ENCODE measurements at places on chromosomes 5 and 9.

- no peak for DNase-seq
These were observed 79.2 kb upstream of the TBCA start for GRCh38 chr5:77855369-77855768.

- DNase-seq = no peak
These were observed 20.9 kb upstream of the ARHGAP26 start for GRCh38 chr5:142749321-142749720.

DNA sequence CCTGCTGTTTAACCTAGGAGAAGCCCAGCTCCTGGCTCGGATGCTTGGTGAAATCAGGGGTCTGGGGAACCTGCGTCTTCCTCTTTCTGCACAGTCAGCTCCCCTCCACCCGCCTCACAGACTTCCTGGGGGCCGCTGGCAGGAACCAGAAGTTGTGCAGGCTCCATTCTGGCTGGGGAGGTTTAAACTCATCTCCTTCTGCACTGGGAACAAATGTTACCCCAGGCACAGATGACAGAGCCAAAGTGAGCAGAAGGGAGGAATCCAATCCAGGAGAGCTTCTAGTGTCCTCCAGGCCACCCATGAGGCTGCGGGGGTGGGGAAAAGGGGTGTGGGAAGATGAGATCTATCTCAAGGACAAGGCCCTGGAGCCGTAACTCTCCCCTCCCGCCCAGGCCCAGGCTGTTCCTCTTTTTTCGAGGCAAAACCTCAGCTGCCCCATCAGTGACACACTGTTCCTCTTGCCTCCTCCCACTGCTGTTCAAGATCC is 31.2 kb downstream of the KCNMB1 start:
- no peak for DNase-seq

DNA sequence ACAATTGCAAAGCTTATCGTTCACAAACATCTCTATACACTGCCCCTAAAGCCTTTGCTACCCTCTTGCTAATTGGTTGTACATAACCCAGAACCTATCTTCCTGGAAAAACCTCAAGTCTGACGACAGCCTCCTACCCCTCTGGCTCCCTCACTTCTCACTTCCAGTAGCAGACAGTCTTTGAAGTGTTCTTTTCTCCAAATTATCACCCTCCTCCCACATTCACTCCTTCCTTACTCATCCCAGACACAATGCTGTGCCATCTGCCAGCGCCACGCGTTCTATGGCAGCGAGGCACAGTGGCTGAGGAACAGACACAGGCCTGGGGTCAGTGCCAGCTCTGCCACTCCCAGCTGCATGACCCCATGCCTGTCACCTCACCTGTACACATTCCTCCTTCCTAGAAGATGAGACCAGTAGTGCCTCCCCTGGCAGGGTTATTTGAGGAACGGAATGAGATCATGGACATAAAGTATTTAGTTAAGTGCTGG is 27.7 kb downstream of the CLTA start:
- DNase-seq = no peak

GRCh38 chr9:26477963-26478362 is 414.6 kb downstream of the CAAP1 start:
- no peak for DNase-seq

DNA sequence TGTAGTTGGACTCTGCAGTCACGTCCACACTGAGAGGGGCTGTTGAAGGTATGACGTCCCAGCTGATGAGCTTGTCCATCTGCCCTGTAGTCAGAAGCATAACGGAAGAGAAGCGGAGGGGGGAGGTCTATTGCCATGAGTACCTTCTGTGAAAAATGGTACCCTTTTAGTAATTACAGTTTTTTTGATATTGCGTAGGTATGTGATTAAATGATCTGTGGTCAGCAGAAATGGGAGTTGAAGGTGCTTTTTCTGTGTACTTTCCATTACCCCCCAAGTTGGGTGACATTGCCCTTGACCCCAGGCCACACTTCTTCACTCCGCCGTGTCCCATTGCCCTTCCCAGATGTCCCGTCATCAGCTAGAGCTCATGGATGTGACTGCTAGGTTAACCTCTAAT is 45.9 kb downstream of the SNX30 start:
- DNase-seq = no peak

- no peak for DNase-seq
These were observed 196.8 kb downstream of the ANXA1 start for GRCh38 chr9:73348471-73348870.

- DNase-seq = no peak
These were observed 28.2 kb downstream of the CDC25C start for GRCh38 chr5:138303372-138303771.

DNA sequence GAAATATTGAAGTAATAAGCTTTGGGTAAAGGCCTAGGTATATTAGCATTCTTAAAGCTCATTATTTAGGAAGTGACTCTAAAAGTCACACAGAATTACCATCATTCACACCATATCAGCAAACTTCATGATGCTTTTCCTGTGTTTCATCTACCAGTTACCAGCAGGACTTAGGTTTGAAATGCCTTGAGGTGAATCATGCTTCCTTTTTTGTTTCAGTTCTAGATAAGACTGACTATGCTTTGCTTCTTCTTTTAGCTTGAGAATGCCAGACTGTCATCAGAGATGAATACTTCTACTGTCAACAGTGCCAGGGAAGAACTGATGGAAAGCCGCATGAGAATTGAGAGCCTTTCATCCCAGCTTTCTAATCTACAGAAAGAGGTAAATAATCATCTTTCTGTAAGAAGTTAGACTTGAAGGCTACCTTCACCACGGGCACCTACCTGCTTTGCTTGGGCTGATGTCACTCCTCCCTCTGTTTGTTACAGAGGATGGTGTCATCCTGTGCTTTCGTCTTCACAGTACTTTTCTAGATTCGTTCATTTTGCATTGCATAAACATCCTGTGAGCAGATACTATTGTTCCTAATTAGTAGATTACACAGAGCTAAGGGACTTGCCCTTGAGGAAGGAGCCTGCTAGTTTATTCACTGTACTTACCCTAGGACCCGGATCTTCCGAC is 34.7 kb downstream of the LMNB1 start:
- no peak for DNase-seq

DNA sequence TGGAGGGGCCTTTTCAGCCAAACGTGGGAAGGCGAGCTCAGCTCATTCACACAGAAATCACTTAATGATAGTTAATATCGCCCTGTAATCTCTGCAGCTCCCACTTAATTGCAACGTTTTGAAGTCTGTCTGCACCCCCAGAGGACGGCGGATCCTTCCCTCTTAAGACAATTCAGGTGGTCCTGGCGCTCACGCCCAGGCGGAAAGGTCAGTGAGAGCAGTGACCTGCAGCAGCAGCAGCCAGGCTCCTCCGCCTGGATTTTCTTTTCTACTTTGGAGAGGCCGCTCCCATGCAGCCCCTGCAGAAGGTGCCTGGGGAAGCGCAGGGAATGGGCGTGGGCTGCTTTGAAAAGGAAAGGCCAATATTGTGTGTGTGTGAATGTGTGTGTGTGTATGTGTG is 400.9 kb upstream of the IRX1 start:
- no peak for DNase-seq

DNA sequence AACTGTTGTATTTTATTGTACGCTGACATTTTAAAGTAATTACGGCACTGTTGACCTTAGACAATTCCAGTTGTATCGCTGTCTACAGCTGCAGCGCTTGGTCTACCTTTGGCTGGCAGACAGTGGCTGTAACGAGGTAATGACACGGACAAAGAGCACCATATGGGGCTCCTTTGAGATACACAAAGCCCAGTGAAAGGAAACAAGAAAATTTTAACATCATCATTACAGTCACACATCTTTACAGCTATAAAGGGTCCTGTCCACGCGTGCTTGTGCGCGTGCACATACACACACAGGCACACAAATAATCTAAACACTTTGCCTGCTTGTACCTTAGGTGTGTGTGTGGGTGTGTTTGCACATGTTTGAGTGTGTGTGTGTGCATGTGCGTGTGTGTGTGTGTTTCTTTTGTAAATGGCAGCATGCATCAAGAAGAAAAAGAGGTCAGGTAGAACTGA is 946.0 kb downstream of the NR2F1-AS1 start:
- no peak for DNase-seq

GRCh38 chr5:53469946-53470687 is 10.3 kb upstream of the FST start:
- DNase-seq = no peak

GRCh38 chr5:138504799-138505198 is 38.2 kb downstream of the ETF1 start:
- no peak for DNase-seq

DNA sequence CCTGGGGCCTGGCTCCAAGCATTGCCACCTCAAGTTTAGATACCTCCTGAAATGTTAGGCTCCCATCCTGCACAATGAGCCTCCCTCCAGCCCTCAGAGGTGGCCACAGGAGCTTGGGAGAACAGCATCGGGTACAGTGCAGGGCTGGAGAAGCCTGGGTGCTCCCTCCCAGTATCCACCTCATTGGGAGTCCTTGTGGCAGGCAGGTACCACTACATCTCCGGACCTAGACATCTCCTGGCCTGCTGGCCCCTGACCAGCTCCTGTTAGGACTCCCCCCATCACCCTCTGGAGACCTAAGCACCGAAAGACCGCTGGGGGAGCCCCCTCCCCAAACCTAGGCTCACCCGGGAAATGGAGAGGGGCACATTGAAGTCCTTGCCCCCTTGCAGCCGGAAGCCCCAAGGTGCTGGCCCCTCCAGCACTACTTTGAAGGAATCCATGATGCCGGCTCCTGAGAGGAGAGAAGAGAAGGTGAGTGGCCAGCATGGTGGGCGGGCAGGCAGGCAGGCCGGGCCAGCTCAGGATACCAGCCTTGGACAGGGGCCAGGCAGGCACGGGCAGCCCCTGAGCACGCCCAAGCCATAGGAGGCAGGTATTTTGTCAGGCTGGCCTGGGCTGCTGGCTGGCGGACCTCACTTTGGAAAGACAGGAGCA is 1.2 kb downstream of the PDLIM7 start:
- peak; percentile 60 for DNase-seq

GRCh38 chr9:129072171-129072570 is 8.7 kb upstream of the DOLPP1 start:
- DNase-seq = no peak

GRCh38 chr9:81671880-81672280 is 17.5 kb downstream of the TLE1 start:
- no peak for DNase-seq

DNA sequence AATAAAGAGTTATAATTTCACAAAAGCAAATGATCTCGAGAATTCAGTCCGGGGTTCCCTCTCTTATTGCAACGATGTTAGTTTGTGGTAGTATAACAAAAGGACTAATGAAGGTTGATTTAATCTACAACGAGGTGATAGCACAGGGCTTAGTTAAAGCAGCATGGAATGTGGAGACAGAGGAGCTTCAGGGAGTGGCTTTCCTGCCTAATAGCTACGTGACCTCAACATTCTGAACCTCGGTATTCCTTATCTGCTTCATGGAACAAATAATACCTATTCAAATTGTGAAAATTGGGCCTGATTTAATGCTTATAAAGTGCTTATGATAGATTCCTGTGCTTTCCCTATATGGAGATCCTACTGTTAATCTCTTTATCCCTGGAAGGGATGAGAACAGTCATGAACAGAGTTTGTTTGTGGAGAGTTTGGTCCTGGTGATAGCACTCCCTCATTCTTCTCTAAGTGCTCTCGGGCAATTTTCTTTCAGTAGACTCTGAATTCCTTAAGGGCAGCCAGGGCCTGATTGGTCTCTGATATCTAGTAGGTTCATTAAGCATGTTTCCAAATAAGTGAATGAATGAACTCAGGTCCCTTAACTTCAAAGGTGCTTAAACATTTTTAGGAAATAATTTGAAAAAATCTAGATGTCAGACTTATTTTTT is 104.1 kb upstream of the TUT7 start:
- no peak for DNase-seq

GRCh38 chr9:137009938-137010732 is 13.8 kb upstream of the CLIC3 start:
- no peak for DNase-seq

GRCh38 chr9:111136180-111136579 is 97.9 kb upstream of the LPAR1 start:
- no peak for DNase-seq

- no peak for DNase-seq
These were observed 227.8 kb upstream of the TRPM3 start for GRCh38 chr9:71349218-71349617.

DNA sequence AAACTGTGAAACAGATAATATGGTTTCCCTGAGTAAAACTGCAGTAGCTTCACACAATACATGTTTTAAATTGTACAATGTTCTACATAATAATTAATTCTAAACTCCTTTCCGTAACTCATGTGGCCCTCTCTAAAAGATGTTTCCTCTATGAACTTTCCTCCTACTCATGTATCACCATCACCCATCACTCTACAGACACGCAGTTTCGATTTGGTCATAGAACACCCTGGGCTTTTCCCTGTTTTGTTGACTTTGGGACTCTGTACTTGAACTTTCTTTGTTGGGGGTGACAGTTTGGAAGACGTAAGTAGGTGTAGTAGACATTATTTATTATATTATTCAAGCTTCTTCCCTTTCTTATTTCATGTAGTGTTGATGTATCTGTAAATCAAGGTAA is 44.1 kb upstream of the GABRA6 start:
- no peak for DNase-seq

GRCh38 chr5:77869116-77869798 is 93.1 kb upstream of the TBCA start:
- no peak for DNase-seq

- no peak for DNase-seq
These were observed 382.3 kb upstream of the SLC30A5 start for GRCh38 chr5:68711293-68712200.

DNA sequence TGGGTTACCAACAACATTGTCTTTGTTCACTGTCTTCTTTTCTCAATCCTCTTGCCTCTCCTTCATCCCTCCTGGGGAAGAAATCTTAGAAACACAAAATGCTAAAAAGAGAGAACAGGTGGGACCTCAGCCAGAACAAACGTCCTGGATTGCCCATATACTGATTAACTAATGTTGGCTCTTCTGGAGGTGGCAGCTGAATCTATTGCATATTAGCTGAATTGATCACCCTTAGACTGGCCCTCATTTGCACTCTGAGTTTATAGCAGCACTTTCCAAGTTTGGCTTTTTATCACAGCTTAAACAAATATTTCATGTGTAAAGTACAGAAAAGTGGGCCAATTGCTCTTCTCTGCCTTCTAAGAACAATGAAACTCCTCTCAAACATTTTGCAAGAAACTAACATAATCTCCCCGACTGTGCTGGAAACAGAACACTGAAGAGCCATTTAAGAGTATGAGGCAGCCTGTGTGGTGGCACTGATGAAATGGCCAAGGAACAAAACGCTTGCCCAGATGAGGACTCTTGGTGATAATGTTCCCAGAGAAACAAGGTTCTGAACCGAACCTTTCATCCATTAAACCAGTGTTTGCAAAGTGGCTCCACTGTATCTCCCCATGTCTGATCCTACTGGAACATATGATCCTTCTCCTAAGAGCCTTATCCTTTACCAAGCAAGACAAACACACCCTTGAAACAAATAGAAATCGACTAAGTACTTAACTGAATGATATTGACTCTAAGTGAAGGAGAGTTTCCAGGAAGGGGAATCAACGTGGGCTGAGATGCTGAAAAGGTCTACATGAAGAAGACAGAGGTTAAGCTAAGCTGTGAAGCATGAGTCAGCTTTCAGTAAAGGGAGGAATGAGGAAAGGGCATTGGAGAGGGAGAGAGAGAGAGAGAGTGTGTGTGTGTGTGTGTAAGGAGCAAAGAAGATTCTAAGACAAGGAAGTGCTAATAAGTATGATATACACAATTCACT is 83.2 kb upstream of the LIFR start:
- no peak for DNase-seq
